ENCODE measurements at places on chromosomes 1 and 21.

GRCh38 chr1:3360646-3361257 is 93.7 kb upstream of the ARHGEF16 start:
- DNase-seq = no peak

- no peak for DNase-seq
Measured at GRCh38 chr21:34670962-34671348, 2.2 kb downstream of the CLIC6 start.

DNA sequence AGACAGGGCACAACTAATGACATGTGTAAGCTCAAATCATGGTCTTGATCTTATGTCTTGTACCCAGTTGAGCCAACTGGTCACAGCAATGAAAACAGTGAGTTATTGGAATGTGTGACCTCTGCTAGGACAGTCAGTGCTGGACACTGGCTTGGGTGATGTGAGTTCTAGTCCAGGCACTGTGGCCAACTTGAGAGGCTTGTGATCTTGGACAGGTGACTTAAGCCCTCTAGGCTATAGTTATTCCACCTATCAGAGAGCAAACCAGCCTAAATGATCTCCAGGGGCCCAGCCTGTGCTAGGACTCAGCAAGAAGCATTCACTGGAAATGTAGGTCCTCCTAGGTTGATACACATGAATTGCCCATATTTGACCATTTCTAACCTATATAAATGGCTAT is 1.1 kb downstream of the KCNE2 start:
- no peak for DNase-seq

- peak; percentile 91 for DNase-seq
Measured at GRCh38 chr1:26471498-26472319, 531 bp upstream of the HMGN2 start.

DNA sequence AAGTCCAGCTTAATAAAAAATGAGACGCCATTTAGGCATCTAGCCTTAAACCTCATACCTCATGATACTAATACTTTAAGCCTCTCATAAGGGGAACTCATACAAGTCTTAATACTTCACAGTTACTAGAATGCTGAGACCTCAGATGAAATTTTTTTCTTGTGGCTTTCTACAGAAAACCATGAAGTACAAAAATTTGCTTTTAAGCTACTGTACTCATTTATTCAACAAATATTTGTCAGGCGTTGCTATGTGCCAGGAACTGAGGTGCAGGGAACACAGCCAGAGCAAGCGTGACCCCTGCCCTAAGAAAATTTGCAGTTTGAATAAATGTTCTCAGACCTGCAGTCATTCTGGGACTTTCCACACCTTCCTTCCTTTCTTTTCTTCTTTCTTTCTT is 150.6 kb downstream of the MRPL39 start:
- no peak for DNase-seq

DNA sequence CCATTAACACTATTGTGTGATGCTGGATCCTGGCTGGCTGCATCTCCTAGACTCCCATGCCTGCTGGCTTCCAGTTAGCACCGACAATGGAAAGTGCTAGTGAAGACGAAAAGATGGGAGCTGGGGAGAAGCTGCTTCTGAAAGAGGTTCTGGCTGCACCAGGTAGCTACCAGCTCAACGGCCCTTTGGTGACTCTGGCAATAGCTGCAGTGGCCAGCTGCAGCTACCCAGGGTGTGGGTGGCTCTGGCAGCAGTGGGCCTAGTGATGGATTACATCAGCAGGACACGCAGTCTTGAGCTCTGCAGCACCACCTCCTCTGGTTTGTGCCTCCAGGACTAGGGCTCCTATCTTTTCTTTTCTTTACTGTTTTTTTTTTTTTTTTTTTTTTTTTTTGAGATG is 662.6 kb downstream of the MATN1 start:
- no peak for DNase-seq

DNA sequence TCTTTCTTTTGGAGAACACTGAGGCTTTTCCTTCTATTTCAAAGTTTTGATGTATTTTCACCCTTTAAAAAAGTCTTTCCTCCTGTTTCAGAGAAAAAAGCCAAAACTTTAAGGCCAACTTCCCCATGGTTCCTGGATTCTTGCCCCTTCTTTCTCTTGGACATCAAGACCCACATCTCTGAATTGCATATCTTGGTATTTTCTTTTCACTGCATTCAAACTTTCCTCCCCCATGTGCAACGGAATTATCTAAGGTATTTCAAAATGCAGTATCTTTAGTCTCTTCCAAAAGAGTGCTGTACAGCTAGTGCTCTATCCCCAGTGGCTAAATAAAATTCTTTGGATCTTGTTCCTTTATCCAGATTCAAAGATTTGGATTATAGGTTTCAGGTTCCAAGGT is 81.1 kb upstream of the TSPAN2 start:
- no peak for DNase-seq

- DNase-seq = no peak
Measured at GRCh38 chr1:201450721-201451291, 18.2 kb downstream of the PHLDA3 start.

GRCh38 chr1:1613509-1614082 is 1.7 kb upstream of the MIB2 start:
- DNase-seq = no peak

- no peak for DNase-seq
Measured at GRCh38 chr1:234602334-234603220, 7.4 kb downstream of the IRF2BP2 start.

DNA sequence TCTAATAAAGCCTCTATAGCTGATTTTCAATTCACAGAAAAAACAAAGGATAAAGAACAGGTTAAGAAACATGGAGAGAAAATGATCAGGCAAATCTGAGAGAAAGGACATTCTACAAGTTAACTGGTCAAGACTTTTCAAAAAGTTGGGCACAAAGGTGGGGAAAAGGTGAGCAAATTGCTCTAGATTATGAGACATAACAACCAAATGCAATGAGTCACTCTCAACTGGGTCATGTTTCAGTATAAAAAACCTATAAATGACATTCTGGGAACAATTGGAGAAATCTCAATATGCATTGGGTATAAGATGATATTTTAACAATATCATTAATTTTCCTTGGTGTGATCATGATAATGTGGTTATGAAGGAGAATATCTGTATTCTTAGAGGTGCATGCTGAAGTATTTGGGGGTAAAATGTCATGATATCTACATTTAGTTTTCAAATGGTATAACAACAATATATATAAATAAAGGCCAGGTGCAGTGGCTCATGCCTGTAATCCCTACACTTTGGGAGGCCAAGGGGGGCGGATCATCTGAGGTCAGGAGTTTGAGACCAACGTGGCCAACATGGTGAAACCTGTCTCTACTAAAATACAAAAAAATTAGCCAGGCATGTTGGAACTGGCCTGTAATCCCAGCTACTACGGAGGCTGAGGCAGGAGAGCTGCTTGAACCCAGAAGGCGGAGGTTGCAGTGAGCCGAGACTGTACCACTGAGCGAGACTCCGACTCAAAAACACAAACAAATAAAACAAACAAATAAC is 27.0 kb downstream of the ANKRD13C start:
- no peak for DNase-seq

- no peak for DNase-seq
Measured at GRCh38 chr1:193111641-193112090, 6.5 kb upstream of the GLRX2 start.

GRCh38 chr1:48875552-48876329 is 99.0 kb upstream of the BEND5 start:
- DNase-seq = no peak

GRCh38 chr1:176252191-176252590 is 45.1 kb upstream of the COP1 start:
- DNase-seq = no peak

DNA sequence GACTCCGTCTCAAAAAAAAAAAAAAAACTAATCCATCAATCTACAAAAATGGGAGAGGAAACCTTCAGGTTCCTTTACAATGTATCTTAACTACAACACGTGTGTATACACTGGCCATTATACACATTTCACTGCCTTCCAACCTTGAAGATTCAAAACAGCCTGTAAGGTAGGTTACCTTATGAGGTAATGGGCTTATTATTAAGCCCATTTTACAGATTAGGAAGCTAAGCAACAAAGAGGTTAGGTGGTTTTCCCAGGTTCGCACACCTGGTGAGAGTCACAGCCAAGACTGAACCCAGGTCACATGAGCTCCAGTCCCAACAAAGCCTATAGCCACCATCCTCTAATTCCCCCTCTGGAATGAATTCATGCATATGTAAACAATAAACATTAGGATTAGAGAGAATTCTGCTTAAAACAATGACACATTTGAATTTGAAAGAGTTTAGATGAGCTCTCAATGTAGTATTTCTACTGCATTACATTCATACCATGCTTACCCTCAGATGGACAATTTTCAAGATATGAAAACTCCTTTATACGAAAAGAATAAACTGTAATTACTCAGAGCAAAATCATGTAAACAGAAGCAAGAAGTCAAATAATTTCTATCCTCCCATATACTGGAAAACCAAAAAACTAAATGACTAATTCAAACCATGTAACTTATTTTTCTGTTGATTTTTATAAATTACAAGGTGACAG is 54.8 kb downstream of the EIF4G3 start:
- DNase-seq = no peak

DNA sequence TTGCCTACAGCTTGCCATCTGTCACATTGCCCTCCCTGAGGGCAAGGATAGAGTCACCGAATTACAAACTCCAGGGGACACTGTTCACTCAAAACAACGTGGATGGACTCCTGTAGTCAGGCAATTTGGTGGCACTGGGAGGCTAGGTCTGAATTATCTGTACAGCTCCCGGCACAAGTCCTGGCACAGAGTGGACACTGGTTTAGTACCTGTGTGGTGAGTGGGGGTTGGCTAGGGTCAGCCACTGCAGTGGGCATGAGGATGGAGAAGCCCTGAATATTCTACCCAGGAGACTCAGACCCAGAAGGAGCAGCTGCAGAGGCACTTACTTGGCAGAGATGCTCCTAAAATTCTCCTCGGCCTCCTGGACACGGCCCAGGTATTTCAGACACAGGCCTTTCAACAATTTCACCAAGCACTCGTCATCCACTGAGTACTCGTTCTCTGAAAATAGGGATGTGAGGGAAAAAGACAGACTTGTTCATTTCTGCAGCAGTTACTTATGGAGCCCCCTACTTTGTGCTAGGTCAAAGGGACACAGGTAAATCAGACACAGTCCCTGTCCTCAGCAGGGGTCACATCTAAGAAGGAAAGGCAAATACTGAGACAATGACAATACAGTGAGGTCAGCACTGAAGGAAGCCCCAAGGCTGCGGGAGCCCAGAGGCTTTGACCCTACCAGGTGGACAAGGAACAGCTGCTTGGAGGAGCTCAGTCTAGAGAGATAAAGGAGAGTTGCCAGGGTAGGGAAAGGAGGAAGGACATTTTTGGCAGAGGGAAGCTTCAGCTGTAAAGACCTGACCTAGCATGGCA is 40.5 kb downstream of the TTC39A start:
- DNase-seq = peak; percentile 69

- no peak for DNase-seq
Measured at GRCh38 chr1:68916221-68916902, 419.5 kb upstream of the DEPDC1 start.

DNA sequence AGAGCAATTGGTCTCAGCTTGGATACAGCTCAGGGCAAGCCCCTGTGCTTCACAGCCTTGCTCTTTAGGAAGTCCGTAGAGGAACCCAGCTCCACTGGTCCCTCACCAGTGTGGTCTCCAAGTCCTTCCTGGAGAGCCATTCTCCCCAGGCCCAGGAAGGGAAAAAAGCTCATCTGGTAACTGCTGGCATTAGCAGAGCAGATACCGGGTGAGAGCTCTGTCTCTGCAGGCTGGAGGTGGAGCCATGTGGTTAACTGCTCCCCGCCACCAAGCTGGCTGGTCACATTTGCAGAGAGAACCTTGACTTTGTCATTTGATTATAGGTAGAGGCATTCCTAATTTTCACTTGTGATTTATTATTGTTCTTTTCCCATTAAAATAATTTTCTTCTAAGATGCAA is 169.6 kb downstream of the ROR1 start:
- DNase-seq = no peak

- DNase-seq = no peak
Measured at GRCh38 chr1:177770096-177770495, 199.8 kb downstream of the SEC16B start.

DNA sequence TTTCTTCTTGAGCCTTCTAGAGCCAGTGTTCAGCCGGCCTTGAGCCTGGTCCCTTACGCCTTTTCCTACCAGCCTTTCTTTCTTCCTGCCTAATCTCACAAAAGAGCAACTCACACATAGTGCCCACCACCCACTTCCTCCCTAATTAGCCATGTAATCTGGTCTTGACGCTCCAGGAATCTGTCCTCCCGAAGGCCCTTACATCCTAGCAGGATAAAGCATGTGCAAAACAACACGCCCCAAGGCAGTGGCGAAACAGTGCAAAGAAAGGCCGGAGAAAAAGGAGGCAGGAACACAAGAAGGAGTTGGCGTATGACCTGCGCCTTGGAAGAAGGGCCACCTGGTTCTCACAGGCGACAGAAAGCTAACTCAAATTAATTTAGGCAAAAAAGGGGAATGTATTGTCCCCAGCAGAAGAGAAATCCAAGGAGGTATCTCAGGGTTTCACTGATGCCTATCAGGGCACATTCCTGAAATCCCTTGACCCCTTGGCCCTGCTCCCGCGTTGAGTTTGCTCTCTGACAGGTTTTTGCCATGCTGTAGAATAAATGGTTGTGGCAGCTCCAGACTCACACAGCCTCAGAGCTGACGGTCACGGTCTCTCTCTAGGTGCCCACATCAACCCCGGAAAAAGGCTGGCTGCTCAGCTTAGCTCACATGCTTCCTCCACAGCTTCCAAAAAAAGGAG is 79.0 kb downstream of the ZNF281 start:
- DNase-seq = no peak

DNA sequence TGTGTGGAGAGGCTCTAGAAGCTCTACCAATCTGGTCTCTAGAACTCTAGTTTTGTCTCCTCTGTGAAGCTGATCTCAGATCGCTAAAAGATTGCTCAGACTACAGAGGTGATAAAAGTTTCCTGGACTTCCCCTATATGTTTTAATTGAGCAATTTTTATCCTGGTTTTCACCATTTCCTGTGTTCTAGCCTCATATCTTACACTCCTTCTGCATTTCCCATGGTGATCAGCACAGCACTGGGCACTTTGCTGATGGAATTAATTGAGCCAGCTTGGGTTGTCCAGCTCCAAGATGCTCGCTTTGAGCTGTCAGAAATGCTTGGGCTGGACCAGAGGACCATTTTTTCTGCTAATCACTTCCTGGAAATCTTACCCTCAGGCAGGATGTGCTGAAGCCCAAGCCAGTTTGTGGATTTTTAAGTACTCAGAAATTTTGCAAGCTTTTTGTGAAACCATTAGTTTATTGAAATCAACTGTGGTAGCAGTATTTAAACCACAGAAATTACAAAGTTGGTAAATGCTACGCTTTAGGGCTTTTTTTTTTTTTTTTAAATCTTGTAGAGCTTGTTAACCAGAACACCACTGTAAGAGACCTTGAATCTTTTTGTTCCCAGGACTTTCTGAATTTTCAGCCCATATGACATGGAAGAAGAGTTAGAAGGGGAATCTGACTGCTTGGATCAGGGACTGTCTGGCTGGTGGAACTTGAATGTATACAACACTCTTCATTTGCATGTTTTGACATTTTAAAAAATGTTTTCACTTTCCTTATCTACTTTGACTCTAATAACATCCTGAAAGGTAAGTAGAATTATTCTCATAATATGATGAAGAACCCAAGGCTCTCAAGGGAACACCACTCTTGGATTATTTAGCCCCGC is 28.4 kb downstream of the CD48 start:
- DNase-seq = no peak

GRCh38 chr1:27572679-27573426 is 31.1 kb downstream of the AHDC1 start:
- no peak for DNase-seq
